BE2C (cell line): ENCODE measurements at places on chromosomes 16 and 17.

- no peak for DNase-seq
These were observed 231.1 kb upstream of the CDH5 start for GRCh38 chr16:66135421-66135831.

- DNase-seq: no peak
These were observed 656.6 kb downstream of the WWOX start for GRCh38 chr16:78755751-78756661.

GRCh38 chr16:82751020-82751419 lies 124.3 kb downstream of the CDH13 start:
- DNase-seq: no peak

- no peak for DNase-seq
These were observed 101.1 kb downstream of the MSI2 start for GRCh38 chr17:57357392-57357784.

DNA sequence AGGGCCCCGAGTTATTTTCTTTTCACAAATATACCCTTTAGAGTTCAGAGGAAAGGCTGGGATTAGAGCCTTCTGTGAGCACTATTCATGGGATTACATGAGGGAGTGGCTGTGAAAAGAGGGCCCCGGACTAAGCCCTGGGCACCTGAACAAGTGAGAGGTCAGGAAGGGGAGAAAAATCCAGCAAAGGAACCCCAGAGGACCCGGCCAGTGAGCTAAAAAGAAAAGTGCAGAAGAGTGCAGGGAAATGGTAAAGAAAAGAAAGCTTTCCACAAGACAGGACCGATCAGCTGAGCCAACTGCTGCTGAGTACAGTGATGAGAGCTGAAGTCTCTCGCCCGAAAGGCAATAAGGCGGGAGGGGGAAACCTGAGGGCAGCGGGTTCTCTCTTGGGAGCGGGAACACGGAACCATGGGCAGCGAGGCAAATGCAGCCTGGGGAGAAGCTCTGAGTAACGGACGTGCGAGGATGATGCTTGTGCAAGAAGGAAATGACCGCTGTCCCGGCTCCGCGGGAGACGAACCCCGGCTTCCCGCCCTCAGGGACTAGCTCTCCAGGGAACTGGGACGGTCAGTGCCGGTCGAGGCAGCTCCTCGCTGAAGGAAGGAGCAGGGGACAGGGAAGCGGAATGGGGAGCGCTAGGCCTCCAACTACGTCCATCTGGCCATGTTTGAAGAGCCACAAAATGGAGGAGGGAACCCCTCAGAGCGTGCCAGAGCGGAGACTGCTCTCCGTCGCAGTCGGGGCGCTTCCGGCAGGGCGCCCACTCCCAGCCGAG lies 665 bp upstream of the ALDH3A2 start:
- DNase-seq: peak; percentile 37

DNA sequence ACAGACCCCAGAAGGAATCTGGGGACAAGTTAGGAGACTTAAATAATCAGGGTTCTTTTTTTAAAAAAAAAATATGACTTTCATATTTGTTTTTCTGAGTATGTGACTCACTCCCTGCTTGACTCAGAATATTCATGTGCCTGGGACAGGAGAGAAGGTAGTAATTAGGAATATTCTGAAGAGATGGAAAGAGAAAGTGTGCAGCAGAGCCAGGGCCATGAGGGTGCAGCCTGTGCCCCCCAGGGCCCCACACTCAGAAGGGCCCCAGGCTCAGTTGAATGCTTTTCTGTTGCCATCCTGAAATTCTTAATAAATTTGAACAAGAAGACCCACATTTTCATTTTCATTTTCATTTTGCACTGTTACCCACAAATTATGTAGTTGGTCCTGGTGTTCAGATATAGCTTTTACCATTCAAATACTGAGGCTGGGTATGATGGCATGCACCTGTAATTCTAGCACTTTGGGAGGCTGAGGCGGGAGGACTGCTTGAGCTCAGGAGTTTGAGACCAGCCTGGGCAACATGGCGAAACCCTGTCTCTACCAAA lies 11.5 kb upstream of the LONP2 start:
- no peak for DNase-seq

GRCh38 chr17:31452561-31453110 lies 61.2 kb downstream of the RAB11FIP4 start:
- DNase-seq: no peak

DNA sequence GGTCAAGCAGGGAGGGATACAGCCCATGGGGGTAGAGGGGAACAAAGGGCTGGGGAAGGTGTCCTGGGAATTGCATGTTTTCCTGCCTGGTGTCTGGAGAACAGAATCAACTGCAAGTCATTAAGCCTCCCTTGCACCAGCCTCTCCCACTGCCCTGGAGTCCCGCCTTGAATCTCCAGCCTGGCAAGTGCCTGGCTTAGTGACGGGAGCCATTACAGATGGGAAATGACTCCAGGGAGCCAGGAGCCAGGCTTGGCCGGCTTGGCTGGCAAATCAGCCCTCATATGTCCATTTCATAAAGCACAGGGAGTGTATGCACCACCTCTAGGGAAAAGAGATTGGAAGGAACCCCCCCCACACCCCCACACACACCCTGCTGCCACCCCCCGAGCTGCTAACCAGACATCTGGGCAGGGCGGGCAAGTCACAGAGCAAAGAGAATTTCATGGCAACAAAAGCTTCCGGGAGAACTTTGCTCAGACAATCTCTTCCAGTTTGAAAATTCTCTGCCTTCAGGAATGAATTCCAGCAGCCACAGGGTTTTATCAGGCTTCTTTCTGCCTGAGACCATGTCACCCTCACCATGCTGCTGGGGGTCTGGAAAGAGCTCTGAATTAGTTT lies 127.7 kb downstream of the NTN1 start:
- DNase-seq: no peak

DNA sequence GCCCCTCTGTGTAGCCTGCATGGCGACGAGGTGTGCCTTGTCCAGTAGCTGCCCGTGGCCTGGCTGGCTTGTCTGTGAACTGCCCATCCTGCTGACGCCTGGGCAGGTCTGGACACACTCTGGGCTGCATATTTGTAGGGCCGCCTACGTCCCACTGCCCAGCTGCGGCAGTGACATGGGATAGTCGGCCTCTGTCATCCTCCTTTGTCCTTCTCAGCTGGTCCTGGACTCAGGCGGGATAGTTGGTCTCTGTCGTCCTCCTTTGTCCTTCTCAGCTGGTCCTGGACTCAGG lies 14.5 kb downstream of the CARD14 start:
- no peak for DNase-seq

DNA sequence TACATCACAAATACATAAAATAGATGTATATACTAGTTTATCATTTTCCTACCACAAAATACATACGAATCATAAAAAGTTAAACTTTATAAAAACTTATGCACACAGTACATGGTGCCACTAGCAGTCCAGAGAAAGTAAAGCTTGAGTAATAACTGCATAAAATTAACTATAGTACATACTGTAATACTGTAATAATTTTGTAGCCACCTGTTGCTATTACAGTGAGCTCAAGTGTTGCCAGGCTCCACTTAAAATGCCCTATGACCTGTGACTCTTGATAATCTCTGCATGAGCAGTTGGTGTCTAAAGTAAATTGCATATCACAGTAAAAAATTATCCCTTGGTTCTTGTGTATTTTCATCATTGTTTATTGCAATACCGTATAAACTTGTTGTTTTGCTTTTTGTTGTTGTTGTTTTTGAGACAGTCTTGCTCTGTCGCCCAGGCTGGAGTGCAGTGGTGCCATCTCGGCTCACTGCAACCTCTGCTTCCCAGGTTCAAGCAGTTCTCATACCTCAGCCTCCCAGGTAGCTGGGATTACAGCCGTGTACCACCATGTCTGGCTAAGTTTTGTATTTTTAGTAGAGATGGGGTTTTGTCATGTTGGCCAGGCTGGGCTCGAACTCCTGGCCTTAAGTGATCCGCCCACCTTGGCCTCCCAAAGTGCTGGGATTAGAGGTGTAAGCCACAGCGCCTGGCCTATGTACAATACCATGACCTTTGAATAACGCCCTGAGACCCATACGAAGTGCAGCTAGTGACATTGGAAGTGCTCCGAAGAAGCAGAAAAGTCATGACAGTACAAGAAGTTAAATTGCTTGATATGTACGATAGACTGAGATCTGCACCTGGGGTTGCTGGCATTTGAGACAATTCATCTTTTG lies 6.6 kb downstream of the LUC7L3 start:
- DNase-seq: no peak

GRCh38 chr16:12057266-12057665 lies 80.7 kb downstream of the SNX29 start:
- no peak for DNase-seq

DNA sequence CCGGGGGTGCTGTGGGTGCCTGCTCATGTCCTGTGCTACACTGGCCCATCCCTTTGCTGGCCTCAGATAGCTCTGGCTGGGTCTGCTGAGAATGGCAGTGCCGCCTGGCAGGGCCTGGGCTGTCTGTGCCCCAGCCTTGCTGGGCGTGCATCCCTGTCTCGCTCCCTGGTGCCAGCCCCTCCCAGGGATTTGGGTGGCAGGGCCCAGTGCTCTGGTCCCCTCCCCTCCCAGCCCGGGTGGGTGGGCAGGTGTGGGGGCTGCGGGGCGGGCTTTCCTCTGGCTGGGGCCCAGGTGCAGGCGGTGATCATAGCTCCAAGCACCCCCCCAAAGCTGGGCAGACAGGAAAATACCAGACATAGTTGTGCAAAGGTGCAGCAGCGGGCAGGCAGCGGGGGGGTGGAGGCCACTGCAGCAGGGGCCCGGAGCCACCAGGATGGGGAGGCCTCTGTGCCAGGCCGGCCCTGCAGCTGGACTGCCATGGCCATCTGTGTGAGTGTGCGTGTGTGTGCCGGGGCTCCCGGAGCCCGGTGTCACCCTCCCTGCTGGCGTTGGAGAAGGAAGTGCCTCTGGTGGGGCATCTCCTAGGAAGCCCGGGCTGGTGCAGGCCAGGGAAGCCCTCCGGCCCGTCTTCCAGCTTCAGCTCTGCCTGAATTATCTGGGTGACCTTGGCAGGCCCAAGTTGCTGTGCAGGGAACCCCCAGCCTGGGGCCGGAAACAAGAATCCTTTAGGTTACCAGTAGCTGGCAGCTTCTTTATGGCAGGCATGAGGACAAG lies 7.4 kb downstream of the GLIS2 start:
- DNase-seq: no peak

- no peak for DNase-seq
These were observed 11.5 kb upstream of the MMD start for GRCh38 chr17:55433029-55433628.

GRCh38 chr16:87918866-87919680 lies 17.3 kb downstream of the CA5A start:
- DNase-seq: no peak
